SHP77 (cell line): ENCODE measurements at places on chromosomes 7 and 10.

GRCh38 chr10:23918839-23919238, 290.1 kb upstream of the KIAA1217 start:
- DNase-seq, result no peak

- DNase-seq, result no peak
These were observed 152.8 kb downstream of the CUBN start for GRCh38 chr10:16976803-16977202.

DNA sequence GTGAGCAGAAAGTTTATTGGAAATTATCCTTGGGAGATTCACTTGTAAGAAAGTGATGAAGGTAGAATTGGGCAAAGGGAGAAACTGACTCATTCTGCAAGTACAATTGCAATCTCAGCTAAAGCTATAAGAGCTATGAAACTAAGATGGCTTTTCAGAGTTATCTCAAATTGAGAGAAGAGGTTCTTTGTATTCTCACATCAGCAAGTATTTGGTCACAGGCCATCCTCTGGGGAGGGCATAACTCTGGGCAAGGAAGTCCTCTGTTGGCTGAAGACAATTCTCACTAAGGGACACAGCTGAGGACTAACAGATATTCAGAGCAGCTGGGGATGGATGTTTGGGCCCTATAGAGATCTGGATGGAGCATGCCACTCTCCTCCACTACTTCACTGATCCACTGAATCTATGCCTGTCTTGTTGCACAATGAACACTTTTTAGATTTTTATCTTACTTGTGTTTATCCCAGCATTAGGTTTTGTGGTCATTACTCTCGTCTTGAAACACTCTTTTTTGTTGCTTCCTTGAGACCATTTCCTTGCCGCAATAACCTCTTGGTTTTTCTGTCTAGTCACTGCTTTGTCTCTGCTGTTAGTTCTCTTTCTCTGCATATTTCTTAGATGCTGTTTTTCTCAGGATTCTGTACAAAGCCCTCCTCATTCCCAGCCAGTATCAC, 115.1 kb downstream of the GNAI1 start:
- DNase-seq, result no peak

GRCh38 chr7:69654849-69655707, 56.8 kb downstream of the AUTS2 start:
- DNase-seq, result peak; percentile 30

DNA sequence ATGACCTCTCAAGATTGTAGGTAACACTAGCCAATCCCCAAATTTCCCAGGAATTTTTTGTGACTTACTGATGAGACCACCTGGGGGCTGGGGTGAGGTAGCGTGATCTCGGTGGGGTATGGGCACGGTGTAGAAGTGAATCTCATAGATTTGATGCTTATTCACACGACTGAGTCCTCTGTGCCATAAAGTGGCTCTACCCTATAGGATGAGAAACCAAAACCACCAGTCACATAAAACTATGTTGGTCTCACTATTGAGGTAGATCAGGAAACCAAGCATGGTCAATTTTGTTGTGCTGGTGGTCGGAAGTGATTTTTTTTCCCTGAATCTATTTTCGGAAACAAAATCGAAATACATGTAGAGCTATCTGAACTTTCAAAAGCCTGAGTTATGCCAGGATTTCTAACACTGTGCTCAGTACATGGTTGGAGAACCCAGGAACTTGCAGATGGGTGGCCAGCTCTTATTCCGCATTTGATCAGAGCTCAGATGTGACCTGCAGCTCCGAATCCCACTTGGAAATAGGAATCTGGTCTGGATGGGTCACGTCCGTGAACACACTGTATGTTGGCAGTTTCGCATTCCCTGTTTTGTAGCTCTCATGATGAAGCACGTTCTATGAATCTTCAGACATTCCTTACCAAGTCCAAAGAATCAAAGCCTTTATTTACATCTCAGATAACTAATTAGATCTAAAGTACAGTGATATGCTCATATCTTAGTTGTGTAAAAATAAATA, 261.5 kb downstream of the KLF6 start:
- no peak for DNase-seq

DNA sequence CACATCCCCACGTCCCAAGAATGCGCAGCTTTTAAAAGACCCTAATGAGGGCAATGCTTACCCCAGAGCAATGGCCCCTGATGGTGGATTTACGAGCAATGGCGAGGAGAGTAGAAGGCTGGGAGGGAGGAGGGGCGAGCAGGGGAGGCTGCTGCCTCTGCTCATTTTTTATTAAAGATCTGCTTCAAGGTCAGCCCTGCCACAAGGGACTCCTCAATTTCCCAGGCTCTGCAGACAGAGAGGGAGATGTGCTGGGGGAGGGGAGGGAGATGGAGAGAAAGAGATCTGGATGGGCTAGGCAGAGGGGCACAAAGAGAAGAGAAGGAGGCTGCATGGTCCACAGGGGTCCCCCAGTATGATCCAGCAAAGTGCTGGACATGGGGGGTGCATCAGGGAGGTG, 7.8 kb upstream of the SRRM3 start:
- no peak for DNase-seq

DNA sequence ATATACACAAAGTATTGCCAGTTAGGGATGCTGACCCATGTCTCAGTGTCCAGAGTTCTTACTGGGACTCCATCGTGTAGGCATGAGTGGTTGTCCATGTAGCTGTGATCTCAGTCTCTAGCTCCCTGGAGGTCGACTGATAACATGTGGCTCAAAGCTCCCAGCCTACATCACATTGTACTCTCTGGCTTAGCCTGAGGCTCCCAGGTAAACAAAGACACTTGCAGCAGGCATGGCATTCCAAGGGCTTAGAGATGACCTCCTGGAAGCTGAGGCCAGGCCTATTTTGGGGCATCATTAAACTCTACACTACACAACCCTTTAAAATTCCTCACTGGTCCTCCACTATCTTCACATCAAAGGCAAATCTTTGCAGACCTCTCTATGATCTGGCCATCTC, 100.8 kb upstream of the DOCK1 start:
- no peak for DNase-seq

DNA sequence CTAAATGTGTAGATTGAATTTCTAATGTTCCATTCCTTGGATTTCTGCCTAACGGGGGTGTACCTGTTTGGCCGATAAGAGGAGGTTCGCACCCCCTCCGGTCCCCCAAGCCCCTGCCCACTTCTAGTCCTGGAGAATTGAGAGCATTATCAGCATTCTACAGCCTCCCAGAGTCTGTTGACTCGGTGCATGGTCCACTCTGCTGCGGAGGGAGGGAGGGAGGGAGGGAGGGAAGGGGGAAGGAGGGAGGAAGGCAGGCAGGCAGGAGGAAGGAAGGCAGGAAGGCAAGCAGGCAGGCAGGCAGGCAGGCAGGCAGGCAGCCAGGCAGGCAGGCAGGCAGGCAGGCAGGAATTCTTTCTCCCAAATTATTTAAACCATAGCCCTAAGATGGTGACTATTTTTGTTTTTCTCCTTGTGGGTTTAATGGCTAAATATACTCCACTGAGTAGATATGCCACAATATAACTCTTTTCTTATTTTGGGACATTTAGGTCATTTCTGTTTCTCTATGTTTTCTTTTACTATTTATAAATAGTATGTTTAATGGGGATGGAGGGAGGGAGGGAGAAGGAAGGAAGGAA, 69.5 kb upstream of the CHST15 start:
- DNase-seq, result no peak

GRCh38 chr7:127346575-127347256, 45.8 kb downstream of the ZNF800 start:
- DNase-seq, result no peak

GRCh38 chr7:90424720-90425119, 21.5 kb downstream of the CLDN12 start:
- no peak for DNase-seq

- DNase-seq, result no peak
These were observed 7.4 kb upstream of the NRCAM start for GRCh38 chr7:108463613-108464012.

DNA sequence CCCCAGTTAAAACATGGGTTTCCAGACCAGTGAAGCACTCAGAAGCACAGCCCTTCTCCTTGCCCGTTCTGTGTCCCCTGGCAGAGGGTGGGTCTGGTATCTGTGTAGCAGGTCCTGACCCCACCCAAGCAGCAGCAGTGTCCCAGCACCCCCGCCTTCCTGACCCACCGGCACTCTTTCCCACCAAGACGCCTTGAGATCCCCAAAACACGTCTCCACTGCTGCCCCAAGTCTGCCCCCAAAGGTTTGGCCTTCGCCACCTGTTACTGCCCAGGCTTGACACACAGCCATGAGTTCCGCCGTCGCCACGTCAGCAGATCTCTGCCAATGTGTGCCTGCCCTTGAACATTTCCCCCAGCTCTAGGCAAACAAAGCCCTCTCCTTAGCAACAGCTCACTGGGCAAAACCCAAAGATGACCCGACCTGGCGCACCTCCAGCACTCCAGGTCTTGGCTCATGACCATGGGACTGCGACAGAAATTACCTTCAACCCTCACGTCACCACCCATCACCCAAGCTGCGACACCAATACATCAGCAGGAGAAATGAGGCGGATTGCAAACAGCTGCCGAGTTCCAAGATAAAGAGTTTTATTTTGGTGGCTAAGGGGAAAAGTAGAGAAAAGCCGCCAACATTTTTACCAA, 75.6 kb downstream of the CTBP2 start:
- DNase-seq, result peak; percentile 83

- no peak for DNase-seq
These were observed 489.0 kb upstream of the ANKRD30A start for GRCh38 chr10:36636285-36636839.

- DNase-seq, result no peak
These were observed 102.1 kb upstream of the DDC start for GRCh38 chr7:50667338-50667737.

GRCh38 chr7:207418-208129, 15.2 kb downstream of the FAM20C start:
- no peak for DNase-seq

DNA sequence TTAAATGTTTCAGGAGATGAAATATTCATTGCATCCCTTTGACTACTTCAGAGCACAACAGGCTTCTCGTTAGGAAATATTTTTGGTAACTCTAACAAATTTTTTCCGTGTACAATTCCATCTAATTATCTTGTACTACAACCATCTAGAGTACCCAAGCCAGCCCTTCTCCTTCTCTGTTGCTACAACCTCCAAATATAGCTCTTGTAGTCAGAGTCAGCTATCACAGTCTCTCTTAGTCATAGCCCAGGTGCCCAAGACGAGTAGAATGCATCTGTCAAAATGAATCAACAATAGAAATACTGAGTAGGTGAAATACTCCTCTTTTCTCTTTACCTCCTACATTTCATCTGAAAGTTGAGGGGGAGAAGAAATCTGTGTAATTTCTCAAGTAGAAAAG, 74.0 kb downstream of the INHBA start:
- DNase-seq, result no peak

DNA sequence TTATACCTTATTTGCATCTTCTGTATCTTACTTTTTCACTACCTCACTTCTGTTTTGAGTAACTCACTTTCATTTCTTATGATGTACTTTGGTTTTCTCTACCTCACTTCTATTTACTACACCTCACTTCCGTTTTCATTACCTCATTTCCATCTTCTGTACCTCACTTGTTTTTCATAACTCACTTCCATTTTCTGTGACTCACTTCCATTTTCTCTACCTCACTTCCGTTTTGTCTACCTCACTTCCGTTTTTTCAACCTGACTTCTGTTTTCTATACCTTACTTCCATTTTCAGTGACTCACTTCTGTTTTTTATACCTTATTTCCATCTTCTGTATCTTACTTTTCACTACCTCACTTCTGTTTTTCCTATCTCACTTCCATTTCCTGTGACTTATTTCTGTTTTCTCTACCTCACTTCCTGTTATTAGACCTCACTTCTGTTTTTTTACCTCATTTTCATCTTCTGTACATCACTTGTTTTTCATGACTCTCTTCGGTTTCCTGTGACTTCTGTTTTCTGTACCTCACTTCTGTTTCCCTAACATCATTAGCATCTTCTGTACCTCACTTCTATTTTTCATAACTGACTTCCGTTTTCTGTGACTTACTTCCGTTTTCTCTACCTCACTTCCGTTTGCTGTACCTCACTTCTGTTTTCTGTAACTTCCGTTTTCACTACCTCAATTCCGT, 493.1 kb upstream of the AKR1E2 start:
- DNase-seq, result no peak

- no peak for DNase-seq
These were observed 41.8 kb downstream of the CAMK2B start for GRCh38 chr7:44283381-44284211.

- no peak for DNase-seq
These were observed 18.7 kb downstream of the CNPY1 start for GRCh38 chr7:155527664-155528063.

GRCh38 chr10:99522470-99523250, 10.1 kb upstream of the NKX2-3 start:
- DNase-seq, result no peak

- DNase-seq, result no peak
These were observed 4.3 kb upstream of the MICU1 start for GRCh38 chr10:72630144-72630543.

- DNase-seq, result no peak
These were observed 97.1 kb downstream of the GPR85 start for GRCh38 chr7:112989531-112989930.

DNA sequence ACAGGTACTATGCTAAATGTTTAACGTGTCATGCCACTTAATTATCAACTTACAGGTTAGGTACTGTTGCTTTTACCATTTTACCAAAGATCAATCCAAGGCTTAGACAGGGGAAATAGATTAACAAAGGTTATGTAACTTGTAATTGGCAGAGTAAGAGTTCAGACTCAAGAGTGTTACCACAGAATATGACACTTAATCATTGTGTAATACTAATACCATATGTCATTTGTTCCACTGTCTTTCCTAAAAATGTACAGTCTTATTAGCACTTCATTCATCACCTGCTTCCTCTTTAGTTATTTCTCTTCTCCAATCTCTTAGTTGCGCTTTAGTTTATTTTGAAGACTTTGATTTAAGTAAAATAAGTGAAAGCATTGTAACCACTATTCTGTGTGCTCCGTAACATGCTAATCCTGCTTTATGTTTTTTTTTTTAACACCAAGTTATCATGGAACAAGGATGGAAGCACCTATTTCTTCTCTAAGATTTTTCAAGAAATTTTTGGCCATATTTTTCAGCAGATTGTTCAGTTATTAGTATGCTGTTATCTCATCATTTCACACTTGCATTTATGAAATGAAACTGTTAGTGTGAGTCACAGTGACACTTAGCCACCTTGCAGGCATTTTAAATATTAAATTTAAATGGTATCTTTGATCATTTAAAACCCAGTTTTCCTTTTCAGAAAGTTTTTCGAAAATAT, 197.3 kb downstream of the PHF14 start:
- no peak for DNase-seq

GRCh38 chr10:17001297-17001744, 128.3 kb downstream of the CUBN start:
- DNase-seq, result no peak

DNA sequence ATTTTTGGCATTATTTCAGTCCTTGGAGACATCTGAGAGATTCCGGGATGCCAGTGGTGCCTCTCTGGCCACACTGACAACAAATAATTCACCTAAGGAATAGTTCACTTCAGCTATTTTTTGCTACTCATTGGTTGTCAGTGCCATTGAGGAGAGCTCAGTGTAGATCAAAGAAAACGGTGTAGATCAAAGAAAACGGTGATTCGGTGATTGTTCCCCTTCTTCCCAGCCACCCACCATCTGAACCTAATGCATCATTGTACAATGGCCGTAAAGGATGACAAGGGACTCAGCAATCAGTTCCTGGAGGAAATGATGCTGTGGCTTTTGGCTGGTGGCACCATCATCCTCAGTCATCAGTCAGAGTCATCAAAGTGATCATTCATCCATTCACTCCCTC, 80.6 kb downstream of the PTPRZ1 start:
- no peak for DNase-seq
